ENCODE measurements at places on chromosomes 5 and 9.

- DNase-seq, result no peak
Measured at GRCh38 chr5:3827624-3828023, 232.0 kb downstream of the IRX1 start.

DNA sequence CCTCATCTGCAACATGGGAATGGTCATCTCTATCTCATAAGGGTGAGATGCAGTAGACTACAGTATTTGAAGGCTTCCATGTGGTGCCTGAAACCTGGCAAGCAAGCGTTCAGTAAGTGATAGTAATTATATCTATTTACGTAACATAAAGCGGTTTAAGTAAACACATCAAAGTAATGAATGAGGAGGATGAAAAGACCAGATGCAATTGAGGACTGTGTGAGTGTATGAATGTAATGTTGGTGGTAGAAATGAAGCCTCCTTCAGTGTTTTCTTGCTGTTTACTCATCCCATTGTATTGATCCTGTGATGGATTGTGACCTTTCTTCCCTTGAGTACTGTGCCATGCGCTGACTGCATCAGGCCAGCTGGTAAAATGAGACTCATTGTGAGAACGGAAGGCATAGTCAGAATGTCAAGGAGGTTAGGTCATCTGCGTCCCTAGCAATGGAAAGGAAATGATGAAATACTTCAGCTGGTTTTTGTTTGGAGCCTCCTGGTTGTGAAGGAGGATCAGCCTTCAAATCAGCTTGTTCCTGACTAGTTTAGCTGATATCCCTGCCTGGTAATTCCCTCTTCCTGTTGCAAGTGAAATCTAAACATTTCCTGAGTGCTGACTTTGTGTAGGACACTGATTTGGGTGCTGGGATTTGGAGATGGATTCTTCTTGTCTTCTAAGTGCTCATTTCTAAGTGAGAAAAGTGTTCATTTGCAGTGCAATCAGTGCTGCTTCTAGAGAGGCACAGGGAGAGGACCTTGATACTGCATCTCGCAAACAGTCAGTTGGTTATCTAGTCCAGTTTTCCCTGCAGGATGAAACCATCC is 35.6 kb downstream of the TNFSF8 start:
- no peak for DNase-seq

DNA sequence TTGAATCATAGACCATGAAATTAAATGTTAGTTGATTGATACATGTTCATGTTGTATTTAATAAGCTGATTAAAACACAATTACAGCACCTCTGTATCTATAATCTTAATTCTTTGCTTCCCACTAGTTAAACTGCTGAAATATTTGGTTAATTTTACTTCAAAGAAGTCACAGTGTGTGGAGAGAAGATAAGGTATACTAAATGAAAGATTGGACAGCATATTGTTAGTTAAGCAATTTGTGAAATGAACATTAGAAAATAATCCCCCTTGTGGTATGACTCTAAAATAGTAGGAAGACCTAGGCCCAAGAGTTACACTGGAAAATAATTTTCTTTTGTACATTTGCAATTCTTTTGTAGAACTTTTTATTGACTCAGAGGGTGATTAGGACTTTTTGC is 30.3 kb downstream of the MAN2A1 start:
- DNase-seq, result no peak

GRCh38 chr5:111851631-111852548 is 94.9 kb upstream of the NREP start:
- no peak for DNase-seq

GRCh38 chr5:164186550-164186949 is 681.1 kb downstream of the MAT2B start:
- DNase-seq, result no peak
